Left lobe of liver (tissue), 2 donors: ENCODE measurements at places on chromosomes 1 and 21.
A peak's percentile ranks its signal among the peaks of the same experiment; 100 is the strongest.

DNA sequence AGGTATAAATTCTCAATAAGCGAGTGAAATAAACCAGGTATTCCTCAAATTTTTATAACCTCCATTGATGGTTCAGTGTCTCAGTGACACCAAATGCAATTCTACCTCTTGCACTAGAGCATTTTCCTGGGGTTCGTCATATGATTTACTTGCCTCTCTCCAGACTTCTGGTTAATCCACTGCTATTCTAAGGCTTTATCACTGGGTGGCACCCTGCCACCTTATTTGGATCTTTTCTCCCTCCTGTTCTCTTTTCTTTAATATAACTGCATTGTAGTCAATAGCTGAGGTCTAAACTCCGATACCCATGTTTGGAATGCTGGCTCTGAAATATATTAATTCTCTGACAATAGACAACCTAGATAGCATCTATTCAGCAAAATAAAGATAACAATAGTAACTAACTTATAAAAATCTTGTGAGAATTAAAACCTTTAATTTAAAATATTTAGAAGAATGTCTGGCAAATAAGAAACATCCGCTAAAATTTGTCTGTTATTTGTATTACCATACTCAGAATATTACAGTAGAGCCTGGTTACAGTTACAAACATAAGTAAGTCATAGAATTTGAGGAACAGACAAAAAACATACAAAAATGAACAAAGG, 436.4 kb downstream of the PLA2G4A start:
- DNase-seq = no peak

DNA sequence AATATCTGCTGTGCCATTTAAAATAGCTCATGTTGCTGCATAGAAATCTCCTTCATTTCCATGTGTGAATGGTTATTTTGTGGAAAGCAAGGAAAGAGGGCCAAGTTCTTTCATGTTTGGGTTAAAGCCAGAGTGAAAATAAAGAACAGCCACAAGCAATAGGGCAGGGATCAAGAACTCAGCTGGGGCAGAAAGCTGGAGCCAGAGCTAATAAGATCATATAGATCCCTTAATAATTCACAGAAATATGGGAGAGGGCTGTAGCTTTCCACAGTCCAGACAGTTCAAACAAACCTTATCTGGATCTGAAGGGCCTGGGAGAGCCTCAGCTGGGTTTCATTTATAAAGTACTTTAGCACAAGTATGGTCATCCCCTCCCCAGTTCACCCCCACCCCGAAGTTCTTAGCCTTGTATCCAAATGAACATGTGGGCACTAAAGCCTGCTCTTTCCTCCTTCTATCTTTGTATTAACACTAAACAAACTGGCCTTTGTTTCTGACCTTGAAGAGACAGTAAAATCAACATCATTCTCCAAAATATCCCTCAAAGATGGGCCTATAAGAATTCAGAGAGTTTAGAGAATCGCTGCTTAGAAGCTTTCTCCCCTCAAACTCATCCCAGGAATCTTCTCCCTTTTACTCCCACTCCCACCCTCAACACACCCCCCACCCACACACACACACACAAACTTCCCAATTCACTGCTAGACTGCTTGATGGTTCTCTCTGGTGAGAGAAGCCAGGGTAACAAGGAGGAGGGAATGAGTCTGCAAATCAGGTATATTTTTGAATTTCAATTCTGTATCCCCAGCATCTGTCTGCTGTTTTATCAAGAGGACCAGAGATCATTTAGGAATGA, 41.7 kb downstream of the UTP25 start:
- DNase-seq = no peak

- DNase-seq = no peak
Observed at GRCh38 chr1:25990251-25990650, 7.6 kb downstream of the PAFAH2 start.

DNA sequence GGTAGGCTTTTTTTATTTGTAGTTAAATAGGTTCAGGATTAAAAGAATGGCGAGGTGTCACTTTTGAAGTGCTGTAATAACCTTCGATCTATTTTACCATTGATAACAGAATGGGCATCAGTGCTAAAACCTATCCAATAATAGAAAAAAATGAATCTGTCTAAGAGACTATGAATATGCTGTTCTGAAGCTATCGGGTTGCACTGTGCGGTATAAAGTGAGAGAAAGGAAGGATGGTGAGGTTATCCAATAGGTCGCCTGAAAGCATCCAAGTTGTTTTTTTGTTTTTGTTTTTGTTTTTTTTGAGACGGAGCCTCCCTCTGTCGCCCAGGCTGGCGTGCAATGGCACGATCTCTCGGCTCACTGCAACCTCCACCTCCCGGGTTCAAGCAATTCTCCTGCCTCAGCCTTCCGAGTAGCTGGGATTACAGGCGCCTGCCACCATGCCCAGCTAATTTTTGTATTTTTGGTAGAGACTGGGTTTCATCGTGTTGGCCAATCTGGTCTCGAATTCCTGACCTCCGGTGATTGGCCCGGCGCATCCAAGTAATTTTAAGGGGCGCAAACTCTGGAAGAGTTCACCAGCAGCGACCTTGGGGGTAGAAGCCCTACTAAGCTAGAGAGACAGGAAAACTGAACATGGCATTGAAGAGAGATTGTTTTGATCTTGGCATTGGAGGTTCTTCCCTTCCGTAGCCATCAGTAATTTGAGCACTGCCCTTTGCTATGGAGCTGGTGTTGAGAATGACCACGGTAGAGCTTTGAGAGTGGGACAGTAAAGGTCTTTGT, 8.7 kb upstream of the MDM4 start:
- no peak for DNase-seq

GRCh38 chr1:116855773-116856201, 53.9 kb upstream of the PTGFRN start:
- no peak for DNase-seq

GRCh38 chr1:31848381-31848897, 32.6 kb upstream of the SPOCD1 start:
- DNase-seq = no peak

DNA sequence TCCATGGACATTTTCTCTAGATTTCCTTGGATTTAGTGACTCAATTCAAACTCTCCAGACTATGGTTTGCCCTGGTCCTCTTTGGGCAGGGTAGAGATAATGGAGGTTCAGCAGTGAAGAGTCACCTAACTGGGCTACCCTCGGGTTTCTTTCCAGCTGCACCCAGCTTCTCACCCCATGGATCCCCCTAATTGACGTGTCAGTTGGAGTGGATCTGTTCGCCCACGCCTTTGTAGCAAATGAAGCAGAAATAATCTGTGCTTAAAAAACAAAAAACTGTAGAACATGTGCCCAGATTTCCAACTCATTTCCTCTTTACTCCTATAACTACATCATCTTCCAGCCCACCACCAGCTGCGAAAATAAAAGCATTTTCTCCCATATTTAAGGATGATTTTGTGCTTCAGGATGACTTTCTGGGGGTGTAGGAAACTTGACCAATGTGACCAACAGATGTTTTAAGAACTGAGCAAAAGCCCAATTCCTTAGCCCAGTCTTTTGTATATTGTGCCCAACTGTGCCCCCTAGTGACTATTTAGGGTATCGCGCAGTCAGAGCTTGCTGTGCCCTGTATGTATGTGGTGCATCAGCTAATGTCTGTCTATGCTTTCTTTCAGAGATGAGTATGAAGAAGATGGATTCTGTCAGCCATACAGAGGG, 66.5 kb upstream of the UBE2U start:
- peak; percentile 67 for DNase-seq

GRCh38 chr1:72650843-72651435, 368.6 kb upstream of the NEGR1 start:
- DNase-seq = no peak

GRCh38 chr1:19684677-19685076, 20.0 kb downstream of the HTR6 start:
- DNase-seq = no peak

DNA sequence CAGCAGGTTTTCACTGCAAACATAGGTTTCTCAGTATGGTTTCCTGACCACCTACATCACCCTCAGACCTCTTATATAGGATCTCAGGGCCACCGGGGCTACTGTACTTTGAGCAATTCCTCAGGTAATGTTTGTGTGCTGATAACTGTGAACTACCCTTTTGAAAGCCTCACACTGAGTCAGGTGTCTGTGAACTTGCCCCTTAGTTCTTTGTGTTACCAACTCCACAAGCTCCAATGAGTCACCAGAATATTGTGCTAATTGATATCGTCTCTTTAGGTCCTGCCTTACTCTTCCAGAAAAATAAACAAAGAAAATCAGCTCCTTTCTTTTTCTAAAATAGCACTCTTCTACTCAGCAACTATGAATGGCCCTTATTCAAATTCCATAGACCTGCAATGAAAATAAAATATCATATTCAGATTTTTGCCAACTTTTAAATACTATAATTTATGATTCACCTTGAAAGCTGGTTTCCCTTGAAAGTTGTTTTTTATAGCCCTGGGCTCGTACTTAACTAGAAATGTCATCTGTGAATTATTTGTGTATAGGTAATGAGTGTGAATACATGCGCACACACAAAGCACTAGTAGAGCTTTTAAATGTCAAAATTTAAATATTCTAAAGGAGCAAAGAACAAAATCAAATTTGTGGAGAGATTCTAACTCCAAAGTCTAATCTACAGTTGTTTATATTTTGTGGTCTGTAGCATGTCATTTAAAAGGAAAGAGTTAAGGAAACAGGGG, 88.1 kb upstream of the WARS2 start:
- DNase-seq = no peak

GRCh38 chr1:17538428-17539117, 925 bp upstream of the ARHGEF10L start:
- no peak for DNase-seq

DNA sequence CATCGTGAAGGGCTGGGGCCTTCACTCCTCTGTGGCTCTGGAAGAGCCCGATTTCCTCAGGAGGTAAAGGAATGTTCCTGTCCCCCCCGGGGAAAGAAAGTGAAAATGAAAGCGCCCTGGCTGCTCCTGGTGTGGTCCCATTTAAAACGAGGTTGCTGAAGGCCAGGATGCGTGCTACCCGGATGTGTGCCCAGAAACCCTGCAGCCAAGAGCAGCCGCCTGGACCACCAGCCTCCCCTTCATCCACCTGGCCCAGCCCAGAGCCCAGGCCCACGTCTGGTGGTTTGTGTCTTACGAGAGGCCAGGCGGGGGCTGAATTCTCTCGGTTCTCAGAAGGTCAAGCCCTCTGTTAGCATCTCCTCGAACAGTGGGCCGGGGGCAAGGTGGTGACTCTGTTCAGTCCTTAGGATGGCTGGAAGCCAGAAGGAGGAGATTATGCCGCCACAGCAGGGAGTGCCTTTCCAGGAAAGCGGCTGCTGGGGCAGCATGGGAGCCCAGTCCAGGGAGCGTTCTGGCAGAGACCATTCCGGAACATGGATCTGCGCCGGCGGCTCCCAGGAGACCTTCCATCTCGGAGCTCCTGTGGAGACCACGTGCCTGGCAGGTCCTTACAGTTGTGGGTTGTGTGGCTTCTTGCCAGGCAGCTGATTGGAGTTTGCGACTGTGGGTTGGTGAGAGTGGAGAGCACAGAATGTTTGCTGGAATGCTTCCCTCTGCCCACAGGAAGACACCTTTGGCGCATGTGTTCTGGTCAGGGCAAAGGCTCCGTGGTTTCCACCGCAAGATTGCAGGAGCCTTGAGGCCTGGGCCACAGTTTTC, 1.4 kb downstream of the GUK1 start:
- DNase-seq = peak; percentile 69

GRCh38 chr1:231936983-231937775, 310.6 kb downstream of the DISC1 start:
- DNase-seq = no peak

DNA sequence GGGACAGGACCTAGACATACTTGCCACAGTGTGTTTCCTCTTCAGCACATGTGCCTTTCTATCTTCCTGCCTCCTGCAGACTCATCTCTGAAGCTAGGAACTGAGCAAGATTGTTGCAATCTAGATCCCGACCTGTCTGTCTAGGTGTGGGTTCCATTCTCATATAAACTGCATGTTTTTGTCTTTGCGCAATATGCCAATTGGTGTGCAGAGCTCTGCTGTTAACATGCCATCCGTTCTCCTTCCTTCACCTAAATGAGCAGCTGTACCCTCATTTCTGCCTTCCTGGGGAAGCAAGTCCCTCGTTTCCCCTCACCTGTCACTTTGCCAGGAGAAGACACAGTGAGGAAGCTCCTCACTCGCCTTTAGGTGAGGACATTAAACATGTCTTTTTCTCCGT, 55.5 kb downstream of the SLC35F3 start:
- no peak for DNase-seq

DNA sequence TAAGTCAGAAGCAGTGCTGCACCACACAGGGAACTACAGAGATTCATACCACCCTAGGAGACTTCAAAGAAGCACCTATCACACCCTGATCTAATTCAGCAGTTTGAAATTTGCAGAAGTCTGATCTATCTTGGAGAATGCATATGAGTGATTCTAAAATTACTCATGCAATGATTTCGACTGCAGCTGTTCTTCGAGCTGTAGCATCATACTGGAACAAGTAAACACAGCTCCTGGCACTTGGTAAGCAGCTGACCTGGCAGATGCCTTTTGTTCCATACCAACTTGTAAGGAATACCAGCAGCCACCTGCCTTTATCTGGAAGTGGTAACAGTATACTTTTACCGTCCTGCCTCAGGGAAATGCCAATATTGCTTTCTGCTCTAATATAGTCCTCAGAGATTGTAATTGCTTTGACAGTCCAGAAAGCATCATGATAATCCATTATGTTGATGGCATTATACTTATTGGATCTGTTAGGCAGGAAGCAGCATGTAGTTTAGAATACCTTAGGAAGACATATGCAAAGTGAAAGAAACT, 25.7 kb downstream of the AADACL4 start:
- DNase-seq = no peak

- no peak for DNase-seq
Observed at GRCh38 chr1:103162360-103162759, 54.0 kb upstream of the COL11A1 start.

DNA sequence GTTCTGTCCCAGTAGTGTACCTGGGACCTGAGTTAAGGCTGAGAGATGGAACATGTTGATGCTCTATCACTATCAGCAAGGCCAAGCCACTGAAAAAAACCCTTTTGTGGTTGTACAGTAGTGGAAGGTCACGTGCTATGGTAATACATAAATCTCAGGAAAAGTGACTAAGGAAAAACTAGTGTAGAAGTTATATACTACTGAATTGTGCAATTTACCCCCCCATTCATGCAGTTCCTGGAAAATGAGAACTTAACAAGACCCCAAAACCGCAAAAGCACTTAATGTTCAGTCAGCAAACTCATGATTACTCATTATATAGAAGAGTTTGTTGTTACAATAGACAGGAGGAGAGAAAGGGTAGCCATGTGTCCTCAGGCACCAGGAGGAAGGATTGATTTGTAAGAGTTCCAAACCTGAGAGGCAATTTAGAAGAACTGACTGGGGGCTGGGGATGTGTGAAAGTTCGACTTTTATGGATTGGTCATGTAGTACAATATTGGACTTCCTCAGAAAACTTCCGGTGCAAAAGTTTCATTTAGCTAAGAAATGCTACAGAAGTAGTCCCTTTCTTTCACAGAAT, 91.6 kb downstream of the RGL1 start:
- DNase-seq = no peak

DNA sequence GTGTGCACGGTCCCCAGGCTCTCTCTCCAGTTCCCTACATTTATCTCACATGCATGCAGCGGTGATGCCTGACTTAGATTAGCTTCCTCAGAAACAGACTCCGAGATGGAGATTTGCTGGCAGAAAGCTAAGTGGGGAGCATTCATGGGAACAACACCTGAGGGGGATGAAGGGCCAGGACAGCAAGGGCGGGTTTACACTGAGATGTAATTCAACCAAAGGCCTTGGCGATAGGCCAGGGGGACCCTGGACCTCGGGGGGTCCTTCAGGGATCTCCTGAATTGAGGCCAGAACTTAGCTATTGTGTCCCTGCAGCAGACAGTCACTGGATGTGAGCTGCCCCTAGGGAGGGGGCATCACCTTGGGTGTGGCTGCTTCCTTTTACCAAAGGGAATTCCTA, 246.1 kb upstream of the CSF3R start:
- peak; percentile 34 for DNase-seq

GRCh38 chr1:119771770-119772169, 3.1 kb upstream of the HMGCS2 start:
- no peak for DNase-seq
